ENCODE measurements at places on chromosomes 13 and 19.

DNA sequence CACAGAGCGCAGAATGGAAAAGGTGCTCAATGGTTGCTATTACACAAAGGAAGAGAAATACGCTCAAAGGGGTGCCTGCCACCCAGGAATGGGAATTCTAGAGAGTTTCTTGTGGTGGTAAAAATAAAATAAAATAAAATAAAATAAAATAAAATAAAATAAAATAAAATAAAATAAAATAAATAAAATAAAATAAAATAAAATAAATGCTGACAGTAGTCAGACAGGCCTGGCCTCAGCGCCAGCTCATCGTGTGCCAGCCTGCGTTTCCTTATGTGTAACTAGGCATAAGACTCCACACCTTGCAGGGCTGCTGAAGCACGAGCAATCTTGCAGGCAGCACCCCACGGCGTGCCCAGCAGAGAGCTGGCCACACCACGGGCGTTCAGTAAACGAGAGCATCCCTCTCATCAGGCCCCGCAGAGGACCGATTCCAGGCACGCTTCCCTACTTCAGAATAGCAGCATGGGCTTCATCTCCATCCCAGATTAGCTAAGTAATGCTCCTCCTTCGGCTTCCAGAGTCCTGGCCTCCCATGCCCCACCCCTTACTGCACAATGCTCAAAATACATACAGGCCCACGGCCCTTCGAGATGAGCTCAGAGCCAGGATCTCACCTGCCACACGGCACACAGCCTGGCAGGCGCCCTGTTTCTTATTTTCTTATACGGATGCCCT lies 5.6 kb downstream of the NAPA start:
- DNase-seq = no peak

DNA sequence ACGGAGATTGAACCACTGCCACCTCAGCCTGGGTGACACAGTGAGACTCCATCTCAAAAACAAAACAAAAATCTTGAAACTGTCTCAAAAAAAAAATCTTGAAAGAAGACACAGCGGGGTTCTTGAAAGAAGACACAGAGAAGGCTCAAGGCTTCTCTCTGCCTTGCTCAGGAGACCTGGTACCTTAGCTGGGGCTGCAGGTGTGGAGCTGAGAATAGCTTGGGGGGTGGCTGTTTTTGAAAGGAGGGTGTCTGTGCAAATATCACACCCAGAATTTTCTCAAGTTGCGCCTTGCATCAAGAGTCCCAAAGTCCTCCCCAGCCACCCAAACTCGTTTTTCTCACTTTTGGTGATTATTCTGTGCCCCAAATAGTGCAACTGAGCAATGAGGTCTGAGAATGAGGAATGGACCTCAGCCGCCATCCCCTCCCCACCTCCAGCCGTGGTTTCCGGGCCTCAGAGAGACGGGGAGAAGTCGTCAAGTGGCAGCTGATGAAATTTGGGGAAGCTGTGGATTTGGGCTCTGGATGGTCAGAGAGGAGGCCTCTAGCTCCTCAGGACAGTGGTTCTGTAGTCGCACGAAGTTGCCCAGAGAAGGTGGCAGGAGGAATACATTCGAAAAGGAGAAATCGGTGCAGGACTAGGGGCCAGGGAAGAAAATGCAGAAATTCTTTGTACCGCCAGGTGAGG lies 8.8 kb downstream of the S1PR2 start:
- no peak for DNase-seq

- DNase-seq = no peak
Measured at GRCh38 chr19:14559916-14560775, 11.7 kb downstream of the NDUFB7 start.

- no peak for DNase-seq
Measured at GRCh38 chr19:30968841-30969399, 380.3 kb downstream of the TSHZ3 start.

DNA sequence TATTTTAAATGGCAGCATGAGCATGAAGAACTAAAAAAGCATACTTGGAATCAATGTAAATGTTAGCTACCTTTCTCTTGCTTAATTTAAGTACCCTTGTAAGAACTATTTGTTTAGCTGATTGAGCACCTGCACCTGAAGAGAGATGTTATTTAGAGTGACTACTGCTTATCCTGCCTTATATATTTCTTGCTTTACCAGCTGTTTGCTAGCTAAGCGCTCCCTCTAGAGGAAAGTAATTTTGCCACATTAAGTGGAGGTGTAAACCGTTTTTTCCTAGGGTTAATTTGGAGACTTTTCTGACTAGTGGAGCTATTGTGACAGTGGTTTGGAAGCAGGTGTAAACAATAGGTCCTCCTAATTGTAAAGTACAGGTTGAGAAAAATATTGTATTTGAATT lies 19.4 kb upstream of the PSG2 start:
- no peak for DNase-seq

DNA sequence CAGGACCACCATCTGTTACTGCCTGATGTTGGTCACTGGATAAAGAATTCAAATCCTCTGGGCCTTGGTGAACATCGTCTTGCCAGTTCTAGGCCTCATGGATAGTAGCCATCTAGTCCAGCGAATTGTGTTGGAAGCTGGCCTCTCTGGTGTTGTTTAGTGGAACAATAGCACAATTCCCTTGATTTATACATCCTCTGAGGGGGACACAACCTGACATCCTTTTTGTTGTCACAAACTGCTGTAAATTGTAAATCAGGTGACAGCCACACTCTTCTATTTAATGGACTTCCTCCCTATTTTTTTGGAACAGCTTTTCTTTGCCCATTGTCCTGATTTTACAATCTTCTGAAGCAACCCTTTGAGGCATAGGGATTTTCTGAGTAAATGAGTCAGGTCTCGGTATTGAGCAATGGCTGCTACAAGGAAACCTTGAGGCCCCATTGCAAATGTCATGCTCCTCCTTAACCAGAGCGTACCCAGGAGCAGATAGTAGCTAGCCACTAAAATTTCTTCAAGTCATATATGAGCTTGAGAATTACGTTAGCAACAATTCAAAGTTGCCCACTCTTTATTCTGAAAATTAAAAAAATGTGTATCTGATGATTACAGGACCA lies 263.3 kb downstream of the COG6 start:
- no peak for DNase-seq

GRCh38 chr13:32548837-32549236 lies 10.2 kb upstream of the N4BP2L2 start:
- DNase-seq = no peak

DNA sequence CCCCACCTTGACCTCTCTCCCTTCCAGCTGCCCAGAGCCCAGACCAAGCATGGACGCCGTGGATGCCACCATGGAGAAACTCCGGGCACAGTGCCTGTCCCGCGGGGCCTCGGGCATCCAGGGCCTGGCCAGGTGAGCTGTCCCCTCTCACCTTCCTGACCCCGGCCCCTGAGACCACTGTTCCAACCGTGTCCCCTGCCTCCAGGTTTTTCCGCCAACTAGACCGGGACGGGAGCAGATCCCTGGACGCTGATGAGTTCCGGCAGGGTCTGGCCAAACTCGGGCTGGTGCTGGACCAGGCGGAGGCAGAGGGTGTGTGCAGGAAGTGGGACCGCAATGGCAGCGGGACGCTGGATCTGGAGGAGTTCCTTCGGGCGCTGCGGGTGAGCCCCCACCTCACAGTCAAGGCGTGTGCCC lies 312 bp downstream of the CAPS start:
- no peak for DNase-seq

- no peak for DNase-seq
Measured at GRCh38 chr13:23867027-23867491, 22.1 kb downstream of the MIPEP start.

DNA sequence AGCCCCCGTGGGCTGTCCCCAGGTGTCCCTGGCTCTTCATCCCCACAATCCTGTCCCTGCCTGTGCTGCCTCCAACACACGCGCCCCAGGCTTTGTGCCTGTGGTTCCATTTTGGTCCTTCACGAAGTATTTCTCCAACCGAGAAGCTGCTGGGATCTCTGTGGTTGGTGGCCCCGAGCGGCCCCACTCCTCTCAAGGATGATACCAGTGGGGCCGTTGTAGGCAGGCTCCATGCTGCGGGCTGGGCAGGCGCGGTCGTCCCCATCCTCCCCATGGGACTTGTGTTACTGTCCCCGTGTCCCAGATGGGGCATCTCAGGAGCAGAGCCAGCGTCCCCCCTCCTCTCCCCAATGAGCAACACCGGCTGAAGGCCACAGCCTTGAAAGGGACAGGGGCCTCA lies 3.7 kb upstream of the ZNF554 start:
- no peak for DNase-seq

DNA sequence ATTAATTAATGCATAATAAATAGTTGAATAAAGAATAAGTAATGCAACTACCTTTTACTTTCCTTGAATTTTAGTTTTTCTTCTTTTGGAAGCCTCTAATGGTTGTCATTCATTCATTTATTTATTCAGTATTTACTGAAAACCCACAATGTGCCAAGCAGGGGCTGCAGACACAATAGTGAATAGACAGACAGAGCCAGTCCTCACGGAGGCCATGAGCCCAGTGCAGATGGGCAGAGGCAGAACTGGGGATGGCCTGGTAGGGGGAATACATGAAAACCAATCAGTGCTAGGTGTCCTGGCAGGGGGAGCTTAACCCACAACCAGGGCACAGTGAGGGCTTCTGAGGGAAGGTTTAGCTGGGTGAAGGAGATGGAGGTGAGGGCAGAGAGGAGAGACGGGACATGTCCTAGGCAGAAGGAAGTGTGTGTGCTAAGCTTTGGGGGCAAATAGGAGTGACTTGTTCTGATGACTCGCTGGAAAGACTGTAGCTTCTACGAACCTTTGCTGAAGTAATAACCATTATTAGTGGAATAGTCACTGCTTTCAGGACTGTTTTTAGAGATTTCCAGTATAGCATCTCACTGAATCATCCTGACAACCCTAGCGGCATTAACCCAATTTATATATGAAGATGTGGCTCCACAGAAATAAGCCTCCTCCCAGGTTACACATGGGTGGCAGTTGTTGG lies 55.9 kb downstream of the ERCC5 start:
- no peak for DNase-seq

DNA sequence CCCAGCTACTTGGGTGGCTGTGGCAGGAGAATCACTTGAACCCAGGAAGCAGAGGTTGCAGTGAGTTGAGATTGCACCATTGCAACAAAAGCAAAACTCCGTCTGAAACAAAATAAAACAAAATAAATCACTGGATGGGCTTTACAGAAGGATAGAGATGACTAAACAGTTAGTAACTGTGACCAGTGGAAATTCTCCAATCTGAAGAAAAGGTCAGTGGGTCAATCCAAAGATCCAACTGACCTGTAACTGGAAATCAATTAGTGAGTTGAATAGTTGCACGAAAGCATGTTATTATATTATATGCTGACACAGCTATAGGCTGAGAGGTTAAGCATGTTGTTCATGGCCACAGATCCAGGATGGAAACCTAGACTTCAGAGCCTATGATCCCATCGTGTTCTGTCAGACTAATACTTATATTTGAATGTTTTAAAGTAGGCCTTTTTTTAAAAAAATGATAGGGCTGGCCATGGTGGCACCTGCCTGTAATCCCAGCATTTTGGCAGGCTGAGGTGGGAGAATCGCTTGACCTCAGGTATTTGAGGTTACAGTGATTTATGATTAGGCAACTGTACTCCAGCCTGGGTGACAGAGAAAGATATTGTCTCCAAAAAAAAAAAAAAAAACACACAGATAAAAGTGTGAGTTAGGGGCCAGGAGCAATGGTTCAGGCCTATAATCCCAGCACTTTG lies 1.4 kb downstream of the ECH1 start:
- no peak for DNase-seq

DNA sequence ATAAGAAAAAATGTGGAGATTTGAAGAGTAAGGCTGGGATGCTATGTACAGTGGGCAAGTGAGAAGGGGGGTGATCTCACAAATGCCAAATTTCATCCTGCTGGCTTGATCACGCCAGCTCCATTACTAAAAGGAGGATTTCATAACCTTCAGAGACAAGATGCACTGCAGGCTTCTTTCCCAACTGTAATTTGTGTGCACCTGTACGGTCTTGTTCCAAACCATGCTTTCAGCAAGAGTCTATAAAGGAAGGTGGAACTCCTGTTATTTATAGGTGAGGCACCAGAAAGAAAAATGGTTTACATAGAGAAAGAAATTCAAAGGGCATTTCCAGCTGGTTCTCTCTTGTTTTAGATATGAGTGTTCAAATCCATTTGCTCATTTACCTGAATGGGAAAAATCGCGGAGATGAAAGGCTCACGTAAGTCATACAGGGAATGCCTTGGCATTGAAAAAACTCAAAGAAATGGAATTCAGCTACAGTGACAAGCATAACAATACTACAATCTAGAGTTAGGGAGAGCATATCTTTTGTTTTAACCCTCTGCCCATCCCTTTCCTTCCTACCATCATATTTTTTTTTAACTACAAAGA lies 13.3 kb downstream of the EFNB2 start:
- DNase-seq = no peak

Data from CD4-positive, alpha-beta T cell treated with Interleukin-12 subunit alpha and Interleukin-12 subunit beta, for 1 hour (primary cell).